ENCODE measurements at places on chromosomes 2 and 18.

DNA sequence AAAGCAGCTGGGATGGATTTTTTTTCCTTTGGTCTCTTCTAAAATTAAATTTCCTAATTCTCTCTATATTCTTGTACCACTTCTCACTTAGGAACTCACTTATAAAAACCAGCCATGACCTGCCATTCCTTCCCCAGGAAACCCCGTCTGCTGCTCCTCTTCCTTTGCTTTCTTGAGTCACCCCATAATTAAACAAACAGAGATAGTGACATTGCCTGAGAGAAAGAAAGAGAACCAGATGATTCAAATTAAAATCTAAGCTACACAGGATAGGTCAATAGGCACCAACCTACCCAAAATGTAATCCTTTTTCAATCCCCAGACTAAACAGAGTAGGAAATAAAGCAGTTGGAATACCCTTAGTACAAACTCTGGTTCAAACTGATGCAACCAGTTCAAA, 9.7 kb downstream of the STK39 start:
- no peak for DNase-seq

GRCh38 chr2:152094014-152094413, 4.8 kb downstream of the CACNB4 start:
- DNase-seq, result no peak

DNA sequence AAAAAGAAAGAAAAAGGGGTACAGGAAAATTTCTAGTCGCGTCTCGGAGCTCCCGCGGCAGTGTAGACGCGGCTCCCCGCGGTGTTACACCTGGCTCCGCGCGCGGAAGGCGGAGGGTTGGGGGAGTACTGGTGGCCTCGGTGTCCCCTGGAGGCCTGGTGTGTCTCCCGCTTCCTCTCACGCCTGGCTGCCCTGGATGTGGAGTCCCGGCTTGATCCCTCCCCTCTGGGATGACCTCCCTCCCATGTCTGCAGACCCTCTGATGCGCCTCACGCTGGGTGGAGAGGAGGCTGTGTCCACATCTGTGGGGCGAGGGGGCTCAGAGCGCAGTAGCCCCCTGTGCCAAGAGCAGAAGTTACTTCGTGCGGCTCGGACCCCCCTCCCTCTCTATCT, 1.2 kb downstream of the KIF5C start:
- no peak for DNase-seq

DNA sequence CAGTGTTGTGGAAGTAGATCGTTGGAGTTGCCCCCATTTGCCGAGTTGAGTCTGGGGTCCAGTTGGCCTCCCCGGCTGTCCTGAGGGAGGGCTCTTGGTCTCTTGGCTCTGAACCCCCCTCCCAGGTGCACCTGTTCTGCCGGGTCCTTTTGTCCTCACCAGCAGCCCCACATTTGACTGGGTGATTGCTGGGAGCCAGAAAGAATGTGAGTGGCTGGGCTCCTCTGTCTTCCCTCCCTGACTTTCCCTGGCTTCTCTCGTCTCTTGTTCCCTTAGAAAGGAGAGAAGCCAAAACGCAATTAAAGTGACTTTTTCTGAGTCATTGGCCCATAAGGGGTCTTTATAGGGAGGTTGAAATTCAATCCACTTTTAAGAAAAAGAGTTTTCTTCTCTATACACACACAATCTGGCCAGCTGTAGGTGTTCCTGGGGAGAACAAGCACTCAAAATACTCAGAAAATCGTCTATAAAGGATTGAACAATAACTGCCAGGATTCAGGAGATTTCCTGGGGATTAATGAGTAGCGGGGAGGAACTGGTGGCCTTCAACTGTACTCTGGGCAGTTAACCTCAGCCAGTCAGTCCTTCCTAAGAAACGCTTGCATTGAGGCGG, 131.0 kb downstream of the TMEM182 start:
- no peak for DNase-seq

DNA sequence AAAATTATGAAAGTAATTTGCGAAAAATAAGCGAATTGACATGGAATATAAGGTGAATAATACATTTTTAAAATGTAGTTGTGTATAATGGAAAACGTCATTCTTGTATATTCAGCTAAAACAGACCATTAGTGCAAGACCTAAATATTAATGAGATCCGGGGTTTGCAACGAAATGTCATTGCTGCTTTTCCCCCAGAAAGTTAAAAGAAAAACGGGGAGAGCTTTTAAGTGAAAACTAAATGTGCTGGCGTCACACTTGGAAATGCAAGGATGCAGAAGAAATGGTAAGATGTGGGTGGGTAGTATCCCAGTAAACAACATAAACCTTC, 491 bp upstream of the SGO2 start:
- no peak for DNase-seq

DNA sequence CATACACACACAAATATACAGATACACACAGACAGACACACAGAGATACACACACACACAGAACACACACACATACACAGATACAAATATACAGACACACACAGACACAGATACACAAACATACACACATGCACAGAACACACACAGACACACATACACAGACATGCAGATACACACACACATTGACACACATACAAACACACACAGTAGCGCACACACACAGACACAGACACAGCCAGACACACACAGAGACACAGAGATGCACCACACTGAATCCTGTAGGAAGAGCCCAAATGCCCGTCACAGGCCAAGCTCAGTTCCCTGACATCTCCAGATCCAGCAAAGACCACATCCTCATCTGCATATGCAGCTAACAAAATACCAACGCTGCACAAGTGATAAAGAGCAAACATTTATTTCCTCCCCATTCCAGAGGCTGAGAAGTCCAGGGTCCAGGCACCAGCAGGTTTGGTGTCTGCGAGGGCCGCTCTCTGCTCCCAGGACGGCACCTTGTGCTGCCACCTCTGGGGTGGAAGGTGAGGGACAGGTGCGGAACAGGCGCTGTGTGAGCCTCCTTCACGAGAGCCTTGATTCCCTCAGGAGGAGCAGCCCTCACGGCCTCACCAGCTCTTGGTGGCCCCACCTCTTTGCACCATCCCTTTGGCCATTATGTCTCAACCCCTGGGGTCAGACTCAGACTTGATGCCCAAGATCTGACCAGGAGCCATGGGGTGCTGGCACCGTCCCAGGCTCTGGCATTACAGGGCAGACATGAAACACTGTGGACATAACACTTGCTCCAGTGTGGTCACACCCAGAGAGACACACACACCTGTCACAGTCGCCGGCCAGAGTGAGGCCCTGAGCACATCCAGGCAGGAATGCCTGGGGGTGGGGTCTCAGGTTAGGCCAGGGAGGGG, 108.7 kb downstream of the NDUFA10 start:
- DNase-seq, result no peak

DNA sequence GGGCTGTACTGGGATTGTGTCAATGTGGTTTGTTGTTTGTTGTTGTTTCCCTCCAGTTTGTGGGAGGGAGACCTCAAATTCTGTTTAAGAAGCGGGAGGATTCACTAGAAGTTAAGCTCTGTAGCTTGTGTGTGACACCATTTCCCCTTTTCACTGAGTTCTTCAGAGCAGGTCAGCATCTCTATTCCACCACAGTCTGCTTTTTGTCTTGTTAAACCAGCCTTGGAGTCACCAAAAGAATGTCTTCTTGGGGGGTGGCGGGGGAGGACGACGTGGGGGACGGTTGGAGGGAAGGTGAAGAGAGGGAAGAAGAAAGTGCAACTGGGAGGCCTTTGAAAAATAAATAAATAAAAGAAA, 2.3 kb upstream of the BCL11A start:
- DNase-seq, result no peak

DNA sequence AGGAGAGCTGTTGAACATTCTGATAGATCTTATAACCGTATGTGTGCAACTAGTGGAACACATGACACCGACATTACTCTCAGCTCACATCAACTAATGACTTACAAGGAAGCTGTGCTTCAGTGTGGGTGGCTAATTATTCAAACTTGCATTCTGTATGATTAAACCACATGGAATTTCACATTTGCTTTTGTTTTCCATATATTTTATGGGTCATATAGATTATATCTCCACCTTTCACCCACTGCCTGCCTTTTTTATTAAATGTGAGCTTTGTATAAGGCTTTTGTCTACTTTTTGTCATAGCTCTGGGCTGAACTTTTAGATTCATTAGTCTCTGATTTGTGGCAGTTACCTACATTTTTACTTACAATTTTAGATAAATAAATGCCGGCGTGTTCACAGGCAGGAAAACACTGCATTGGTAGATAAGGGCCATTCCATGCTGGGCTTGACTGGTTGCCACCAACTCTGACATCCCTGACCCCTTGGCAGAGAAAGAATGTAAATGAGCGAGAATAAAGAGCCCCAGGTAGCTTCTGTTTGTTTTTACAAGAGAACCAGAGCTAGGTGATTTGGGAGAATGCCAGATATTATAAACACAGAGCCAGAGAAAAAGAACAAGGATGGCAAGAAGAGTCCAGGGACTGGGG, 35.7 kb downstream of the LYPD6 start:
- no peak for DNase-seq

- DNase-seq, result no peak
These were observed 200.0 kb downstream of the GBX2 start for GRCh38 chr2:235968155-235968554.

GRCh38 chr2:68907232-68907919, 36.2 kb upstream of the BMP10 start:
- no peak for DNase-seq

DNA sequence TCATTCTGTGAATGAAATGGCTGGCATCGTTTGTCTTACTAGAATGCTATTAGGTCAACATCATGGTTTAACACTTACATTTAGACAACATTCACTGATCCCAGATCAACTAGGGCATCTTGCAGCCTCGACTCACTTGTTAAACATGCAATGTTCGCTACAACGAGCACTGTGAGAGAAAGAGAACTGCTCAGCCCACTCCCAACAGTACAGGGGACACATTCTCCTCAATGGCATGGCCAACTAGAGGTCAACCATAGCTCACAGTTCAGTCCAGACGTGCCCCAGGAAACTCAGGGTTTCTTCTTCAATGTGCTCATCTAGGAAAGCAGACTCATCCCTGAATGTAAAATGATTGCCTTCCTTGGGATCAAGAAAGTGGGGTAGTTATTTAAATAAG, 5.9 kb downstream of the WIPF1 start:
- DNase-seq, result no peak
